ENCODE measurements at places on chromosomes 1 and 21.

- DNase-seq: no peak
Observed at GRCh38 chr1:203040513-203041275, 14.4 kb downstream of the PPFIA4 start.

- no peak for DNase-seq
Observed at GRCh38 chr1:25917996-25918395, 11.8 kb upstream of the STMN1 start.

DNA sequence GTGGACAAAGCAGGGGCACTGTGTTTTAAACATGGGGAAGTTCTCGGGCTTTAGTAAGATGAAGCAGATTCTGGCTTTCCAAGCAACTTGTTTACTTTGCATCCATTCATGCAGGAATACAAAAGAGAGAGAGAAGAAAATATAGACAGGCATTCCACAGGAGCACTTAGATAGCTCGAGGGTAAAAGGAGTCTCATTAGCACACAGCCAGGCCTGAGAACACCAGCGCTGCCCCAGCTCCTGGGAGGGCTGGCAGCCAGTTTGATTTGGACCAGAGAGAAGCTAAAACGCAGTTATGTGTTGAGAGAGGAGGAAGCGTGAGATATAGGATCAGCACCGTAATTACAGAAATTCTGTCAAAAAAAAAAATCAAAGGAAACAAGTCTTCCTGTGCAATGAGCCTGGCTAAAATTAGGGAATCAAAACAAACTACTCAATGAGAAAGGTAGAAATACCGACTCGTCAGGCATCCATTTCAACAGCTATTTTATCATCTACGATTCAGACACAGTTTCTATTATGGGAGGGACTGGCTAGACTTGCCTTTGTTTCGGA lies 68.2 kb downstream of the CLSTN1 start:
- DNase-seq: no peak

- no peak for DNase-seq
Observed at GRCh38 chr1:21651214-21652042, 17.7 kb downstream of the RAP1GAP start.

- DNase-seq: no peak
Observed at GRCh38 chr1:109910963-109911798, 532 bp downstream of the CSF1 start.

- DNase-seq: no peak
Observed at GRCh38 chr1:109265741-109266330, 16.5 kb downstream of the CELSR2 start.

- no peak for DNase-seq
Observed at GRCh38 chr21:31596055-31596454, 63.4 kb upstream of the SOD1 start.

DNA sequence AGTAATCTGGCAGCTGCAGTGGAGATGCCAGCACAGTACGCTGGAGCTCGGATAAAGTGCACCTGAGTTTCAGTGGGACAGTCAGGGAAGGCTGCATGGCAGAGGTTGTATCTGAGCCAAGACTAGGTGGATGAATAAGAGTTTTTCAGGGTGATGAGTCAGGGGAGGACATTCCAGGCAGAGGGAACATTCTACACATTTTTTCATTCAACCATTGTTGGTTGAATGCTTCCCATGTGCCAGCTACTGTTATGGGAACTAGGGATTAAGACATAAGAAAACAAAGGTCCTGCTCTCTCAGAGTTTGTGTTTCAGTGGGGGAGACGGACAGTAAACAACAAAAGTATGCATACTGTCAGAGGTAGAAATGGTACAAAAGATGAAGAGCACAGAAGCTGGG lies 5.2 kb downstream of the LEPR start:
- DNase-seq: no peak

- no peak for DNase-seq
Observed at GRCh38 chr1:98821379-98821778, 159.9 kb downstream of the SNX7 start.

GRCh38 chr1:92505015-92505692 lies 18.4 kb upstream of the GFI1 start:
- no peak for DNase-seq

DNA sequence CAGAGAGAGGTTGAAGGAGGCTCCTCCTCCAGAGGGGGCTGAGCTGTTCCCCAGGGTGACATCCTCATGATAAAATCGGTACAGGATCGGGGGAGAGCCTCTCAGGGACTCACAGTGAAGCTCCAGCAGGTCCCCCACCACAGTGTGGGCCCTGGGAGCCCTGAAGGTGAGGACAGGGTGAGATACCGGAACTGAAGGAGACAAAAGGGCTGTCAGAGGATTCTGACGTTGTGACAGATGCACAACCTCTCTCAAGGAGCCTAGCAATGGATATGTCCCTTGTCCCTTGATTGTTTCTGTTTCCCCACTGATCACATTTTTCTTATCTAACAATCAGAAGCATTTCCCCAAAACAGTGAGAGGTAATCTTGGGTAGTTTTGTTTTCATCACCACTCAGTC lies 5.2 kb downstream of the FCRL3 start:
- no peak for DNase-seq

DNA sequence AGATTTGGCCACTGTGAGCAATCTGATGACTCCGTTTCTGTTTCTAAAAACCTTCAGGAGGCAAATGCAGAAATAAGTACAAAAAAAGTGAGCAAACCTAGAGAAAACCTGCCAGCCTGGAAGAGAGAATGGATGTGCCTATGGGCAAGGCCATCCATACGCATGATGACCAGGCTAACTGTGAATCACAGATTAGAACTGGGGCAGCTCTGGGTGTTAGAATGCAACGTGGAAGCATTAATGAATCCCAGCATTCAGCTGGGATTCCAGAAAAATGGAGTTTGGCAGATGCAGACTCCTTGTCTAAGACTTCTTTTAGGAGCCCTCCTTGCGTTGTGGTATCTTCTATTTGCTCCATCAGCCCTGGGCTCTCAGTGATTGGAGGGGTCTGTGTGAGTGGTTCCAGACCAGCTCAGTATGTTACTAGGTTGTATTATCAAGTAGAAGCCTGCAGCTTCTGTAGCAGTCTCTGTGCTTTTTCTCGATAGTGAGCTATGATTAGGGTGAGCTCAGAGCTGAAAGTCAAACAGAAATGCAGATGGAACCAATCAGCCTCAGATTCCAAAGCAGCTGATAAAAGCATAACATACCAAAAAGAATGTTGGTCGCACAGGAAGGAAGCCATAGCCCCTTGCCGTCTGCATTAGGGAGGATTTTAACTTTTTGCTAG lies 154.0 kb downstream of the PSMG1 start:
- no peak for DNase-seq

DNA sequence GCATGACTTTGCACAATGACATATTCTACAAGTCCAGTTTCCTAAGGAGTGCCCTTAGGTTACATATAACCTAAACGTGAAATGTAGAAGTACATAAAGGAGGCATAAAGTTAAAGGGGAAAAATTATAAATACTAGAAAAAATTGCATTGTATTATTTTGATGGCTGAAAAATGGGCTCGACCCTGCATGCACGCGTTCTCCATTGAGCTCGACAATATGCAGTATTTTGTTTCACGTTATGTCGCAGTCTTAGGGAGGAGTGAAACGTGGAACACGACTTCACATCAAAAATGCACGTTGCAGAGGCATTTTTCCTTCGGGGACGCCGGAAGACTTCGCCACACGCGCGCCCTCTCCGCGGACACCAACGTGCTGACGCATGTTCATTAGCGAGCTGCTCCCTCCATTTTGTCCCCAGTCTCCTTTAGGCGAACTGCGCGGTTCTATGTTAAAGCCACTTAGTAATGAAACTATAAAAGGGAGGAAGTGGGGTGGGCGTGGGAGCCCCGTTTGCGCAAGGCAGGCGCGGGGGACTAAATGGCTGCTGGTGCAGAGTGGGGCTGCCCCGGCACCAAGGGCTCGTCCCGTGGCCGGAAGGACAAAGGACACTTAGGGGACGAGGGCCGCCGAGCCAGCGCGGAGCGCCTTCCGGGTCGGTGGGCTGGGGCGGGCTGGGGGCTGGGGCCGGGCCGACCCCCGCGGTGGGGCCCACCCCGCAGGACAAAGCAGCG lies 749 bp upstream of the COX20 start:
- DNase-seq: peak; percentile 63

DNA sequence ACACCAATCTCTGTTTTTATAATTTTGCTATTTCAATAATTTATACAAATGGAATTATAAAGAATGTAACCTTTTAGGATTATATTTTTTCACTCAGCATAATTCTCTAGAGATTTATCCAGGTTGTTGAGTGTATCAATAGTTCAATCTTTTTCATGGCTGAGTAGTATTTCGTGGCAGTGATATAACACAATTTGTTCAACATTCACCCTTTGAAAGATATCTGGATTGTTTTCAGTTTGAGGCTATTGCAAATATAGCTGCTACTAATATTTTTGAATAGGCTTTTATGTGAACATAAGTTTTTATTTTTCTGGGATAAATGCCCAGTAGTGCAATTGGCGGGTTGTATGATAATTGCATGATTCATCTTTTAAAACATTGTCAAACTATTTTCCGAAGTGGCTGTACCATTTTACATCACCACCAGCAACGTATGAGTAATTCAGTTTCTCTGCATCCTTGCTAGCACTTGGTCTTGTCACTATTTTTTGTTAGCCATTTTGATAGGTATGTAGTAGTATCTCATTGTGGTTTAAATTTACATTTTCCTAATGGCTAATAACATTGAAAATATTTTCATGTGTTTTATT lies 55.6 kb upstream of the ABCD3 start:
- DNase-seq: no peak

- no peak for DNase-seq
Observed at GRCh38 chr1:112251766-112252506, 144.1 kb upstream of the CTTNBP2NL start.
